Activated CD8-positive, alpha-beta T cell treated with anti-CD3 and anti-CD28 coated beads, Interleukin-2, amount 10 ng/mL, durations not matched to agents 7 days and 5 days (primary cell): ENCODE measurements at places on chromosomes 4 and X. TPM values are rescaled to one million over a fixed set of nuclear protein-coding genes. Genes with fewer than 3 reads are reported as not detected.

The RTL5 gene
- 0.08 TPM for total RNA-seq

The FGFBP1 gene
- not detected for total RNA-seq

GRCh38 chrX:45524805-45525204 is 324.1 kb upstream of the DIPK2B start:
- H3K36me3 ChIP-seq: no peaks in the 10 kb centered on the region
- no peak for DNase-seq
- no peaks in the 10 kb centered on the region for H3K4me1 ChIP-seq
- no peaks in the 10 kb centered on the region for H3K27me3 ChIP-seq

DNA sequence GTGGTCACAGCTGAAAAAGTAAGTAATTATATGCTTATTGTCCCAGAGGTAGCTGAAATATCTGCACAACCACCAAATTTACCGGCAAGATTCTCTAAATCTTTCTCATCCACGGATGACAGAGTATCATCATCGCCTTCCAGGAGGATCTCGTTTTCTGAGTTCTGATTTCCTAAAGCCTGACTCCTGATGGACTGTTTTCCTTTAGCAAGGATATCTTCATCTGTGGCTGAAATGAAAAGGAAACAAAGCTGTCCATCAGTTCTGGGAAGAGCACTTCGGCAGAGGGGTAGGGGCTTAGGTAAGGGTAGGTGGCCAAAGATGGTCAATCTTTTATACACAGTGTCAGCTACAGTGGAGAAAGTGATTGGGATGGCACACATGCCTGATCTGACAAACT is 8.7 kb downstream of the MAB21L2 start:
- H3K36me3 ChIP-seq: peaks cover 4% of the 10 kb centered on the region
- no peaks in the 10 kb centered on the region for H3K4me1 ChIP-seq
- DNase-seq: no peak
- H3K27ac ChIP-seq: no peak overlapping the region
- no peaks in the 10 kb centered on the region for H3K27me3 ChIP-seq

DNA sequence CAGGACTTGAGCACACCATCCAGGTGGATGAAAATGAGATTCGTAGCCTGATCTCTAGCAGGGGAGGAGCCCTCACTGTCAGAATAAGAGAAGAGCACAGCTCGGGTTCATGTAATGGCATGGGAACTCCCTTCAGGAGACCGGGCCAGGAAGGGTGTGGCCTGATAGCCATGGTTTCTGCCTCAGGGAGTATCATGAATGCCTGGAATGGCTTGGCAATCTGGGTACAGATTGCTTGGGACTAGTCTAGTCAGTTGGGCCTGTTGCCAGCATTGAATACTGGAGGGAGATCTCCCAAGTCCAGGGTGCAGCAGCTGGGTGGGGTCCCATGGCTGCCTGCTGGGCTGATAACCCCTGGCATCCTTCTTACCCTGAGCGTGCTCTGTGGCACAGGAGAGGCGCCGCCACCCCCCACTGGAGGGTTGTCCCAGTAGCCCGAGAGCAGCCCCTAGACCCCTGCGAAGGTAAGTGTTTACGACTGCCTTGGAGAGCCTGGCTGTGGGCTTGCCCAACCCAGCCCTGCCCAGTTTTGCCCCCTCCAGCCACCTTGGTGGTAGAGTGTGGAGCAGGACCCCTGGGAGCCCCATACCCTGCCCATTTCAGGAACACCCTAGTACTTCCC is 298.8 kb downstream of the TEX13A start:
- no peak overlapping the region for H3K27ac ChIP-seq
- no peaks in the 10 kb centered on the region for H3K36me3 ChIP-seq
- DNase-seq: no peak
- no peaks in the 10 kb centered on the region for H3K27me3 ChIP-seq
- H3K4me3 ChIP-seq: no peak overlapping the region
- H3K4me1 ChIP-seq: no peaks in the 10 kb centered on the region
